NCI-H1417 (cell line): ENCODE measurements at places on chromosomes 11 and 22.

DNA sequence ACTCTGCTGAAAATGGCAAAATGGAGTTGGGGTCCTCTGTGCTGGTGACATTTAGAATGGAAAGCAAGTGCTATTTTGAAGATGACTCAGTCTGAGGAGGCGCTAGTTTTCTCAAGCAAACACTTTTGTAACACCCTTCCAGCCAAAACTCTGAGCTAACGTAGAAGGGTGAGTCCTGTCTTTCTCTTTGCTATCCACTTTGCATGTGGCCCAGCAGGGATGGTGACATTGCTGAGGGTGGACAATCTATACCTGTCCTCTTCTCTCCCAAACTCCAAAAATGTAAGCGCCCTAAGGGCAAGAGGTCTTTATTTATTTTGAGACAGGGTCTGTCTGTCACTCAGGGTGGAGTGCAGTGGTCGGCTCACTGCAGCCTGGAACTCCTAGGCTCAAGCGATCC, 3.6 kb upstream of the KAT5 start:
- DNase-seq, result no peak

- peak; percentile 93 for DNase-seq
These were observed 57.1 kb downstream of the PARVB start for GRCh38 chr22:44080936-44081861.

GRCh38 chr22:47439643-47440265, 677.3 kb downstream of the TBC1D22A start:
- no peak for DNase-seq

DNA sequence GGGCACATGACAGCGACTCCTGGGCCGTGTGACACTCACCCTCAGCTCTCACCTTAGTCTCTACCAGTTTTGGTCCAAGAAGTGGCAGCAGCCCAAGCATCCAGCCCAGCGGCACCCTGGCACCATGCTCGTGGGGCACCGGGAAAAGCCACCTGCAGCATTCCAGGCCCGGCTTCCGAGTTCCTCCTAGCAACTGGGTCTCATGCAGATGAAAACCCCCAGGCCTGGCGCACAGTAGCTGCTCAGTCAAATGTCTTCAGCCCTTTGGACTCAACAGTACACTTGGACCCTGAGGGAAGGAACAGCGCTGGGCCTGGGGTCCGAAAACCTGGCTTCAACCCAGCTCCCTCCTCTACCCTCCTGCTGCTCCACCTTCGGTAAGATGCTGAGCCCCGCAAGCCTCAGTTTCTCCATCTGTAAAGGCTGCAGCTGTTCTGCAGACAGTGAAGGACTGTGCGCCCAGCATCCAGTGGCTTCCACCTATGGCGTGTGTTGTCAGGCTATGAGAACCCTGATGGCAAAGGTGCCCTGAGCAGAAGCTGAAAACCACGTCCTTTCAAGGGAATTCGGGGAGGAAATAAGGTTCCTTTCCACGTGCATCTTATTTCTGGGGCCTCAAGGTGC, 66.0 kb downstream of the PHF21B start:
- no peak for DNase-seq
